CD4-positive, alpha-beta T cell treated with Interleukin-15 for 4 hours (primary cell): ENCODE measurements at places on chromosomes 16 and 17.

DNA sequence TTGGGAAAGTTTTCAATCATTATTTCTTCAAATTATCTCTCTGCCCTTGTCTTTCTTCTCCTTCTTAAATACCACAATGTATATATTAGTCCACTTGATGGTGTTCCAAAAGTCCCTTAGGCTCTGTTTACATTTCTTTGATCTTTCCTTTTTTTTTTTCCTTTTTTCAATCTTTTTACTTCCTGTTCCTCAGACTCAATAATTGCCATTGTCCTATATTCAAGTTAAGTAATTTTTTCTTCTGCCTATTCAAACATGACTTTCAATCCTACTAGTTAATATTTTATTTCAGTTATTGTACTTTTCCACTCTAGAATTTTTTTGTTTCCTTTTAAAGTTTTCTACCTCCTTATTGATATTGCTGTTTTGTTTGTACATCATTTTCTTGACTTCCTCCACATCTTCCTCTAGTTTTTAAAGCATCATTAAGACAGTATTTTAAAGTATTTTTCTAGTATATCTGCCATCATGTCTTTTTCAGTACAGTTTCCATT lies 15.8 kb upstream of the UQCRC2 start:
- no peak for DNase-seq

- no peak for DNase-seq
These were observed 6.8 kb downstream of the ZNF207 start for GRCh38 chr17:32356750-32357149.

DNA sequence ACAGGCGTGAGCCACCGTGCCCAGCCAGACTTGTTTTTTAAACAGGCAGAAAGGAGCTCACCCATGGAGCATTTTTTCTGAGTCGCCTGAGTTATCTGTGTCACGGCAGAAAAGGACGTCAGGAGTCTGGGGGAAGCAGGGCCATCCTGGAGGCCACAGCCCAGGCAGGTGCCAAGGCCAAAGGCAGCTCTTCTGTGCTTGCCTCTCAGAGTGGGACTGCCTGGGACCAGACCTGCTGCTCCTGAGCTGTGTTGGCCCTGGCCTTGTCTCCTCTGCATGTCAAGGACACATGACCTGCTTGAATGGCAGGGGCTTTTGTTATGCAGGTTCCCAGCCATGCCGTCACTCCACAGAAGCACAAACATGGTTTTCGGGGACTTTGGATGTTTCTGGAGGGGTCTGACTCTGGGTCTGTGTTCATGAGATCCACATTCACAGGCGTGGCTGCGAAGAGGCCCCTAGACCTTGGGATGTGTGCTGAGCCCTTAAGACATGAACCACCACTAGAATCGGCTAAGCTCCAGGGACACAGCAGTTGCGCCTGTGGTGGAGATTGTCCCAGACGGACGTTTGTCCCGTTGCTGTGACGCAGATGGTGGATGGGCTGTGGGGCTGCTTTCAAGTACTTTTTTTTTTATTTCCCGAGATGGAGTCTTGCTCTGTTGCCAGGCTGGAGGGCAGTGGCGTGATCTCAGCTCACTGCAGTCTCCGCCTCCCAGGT lies 33.8 kb downstream of the FOXK2 start:
- DNase-seq = no peak

- no peak for DNase-seq
These were observed 117.8 kb downstream of the SLC39A11 start for GRCh38 chr17:72974605-72975232.

- DNase-seq = no peak
These were observed 30.0 kb downstream of the SRCIN1 start for GRCh38 chr17:38575781-38576180.

DNA sequence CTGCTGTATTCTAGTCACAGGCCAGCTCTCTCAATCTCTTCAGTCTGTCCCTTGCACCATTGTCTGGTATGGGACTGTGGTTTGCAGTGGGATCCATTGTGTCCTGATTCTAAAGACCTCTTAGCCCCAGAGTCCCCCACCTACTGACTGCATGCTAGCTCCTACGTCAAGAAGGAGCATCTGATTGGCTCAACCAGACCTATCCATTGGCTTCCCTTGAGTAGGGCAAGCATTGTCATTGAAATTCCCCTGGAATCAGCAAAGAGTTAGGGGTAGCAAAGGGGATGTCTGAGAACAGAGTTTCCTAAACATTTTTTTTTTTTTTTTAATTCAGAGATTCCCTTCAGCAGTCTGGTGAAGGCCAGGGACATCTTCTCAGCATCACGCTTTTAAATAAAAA lies 175.3 kb upstream of the MPHOSPH6 start:
- no peak for DNase-seq

- DNase-seq = no peak
These were observed 4.3 kb upstream of the ADGRG1 start for GRCh38 chr16:57624044-57624688.

- no peak for DNase-seq
These were observed 364.4 kb downstream of the C16orf95 start for GRCh38 chr16:86952769-86953168.

GRCh38 chr17:74671031-74671771 lies 41.5 kb downstream of the CD300LF start:
- peak; percentile 65 for DNase-seq

GRCh38 chr17:71458322-71458721 lies 662.5 kb upstream of the SOX9 start:
- DNase-seq = no peak

GRCh38 chr17:35795007-35795870 lies at the start of gene MMP28:
MMP28 (minus strand) TSS chr17:35795641; CDS start chr17:35795377, 264 bp downstream.
- DNase-seq = peak; percentile 10

- no peak for DNase-seq
These were observed 4.7 kb downstream of the SLC47A1 start for GRCh38 chr17:19538095-19539039.

DNA sequence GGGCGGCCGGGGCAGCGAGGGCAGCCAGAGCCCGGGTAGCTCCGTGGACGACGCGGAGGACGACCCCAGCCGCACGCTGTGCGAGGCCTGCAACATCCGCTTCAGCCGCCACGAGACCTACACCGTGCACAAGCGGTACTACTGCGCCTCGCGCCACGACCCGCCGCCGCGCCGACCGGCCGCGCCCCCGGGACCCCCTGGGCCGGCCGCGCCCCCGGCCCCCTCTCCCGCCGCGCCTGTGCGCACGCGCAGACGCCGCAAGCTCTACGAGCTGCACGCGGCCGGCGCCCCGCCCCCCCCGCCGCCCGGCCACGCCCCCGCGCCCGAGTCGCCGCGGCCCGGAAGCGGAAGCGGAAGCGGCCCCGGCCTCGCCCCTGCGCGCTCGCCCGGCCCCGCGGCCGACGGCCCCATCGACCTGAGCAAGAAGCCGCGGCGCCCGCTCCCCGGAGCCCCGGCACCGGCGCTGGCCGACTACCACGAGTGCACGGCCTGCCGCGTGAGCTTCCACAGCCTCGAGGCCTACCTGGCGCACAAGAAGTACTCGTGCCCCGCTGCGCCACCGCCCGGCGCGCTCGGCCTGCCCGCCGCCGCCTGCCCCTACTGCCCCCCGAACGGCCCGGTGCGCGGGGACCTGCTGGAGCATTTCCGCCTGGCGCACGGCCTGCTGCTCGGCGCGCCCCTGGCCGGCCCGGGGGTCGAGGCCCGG lies 36.1 kb upstream of the ZC3H18 start:
- peak; percentile 76 for DNase-seq

- peak; percentile 25 for DNase-seq
These were observed 13.2 kb downstream of the ZFPM1 start for GRCh38 chr16:88466175-88466862.

DNA sequence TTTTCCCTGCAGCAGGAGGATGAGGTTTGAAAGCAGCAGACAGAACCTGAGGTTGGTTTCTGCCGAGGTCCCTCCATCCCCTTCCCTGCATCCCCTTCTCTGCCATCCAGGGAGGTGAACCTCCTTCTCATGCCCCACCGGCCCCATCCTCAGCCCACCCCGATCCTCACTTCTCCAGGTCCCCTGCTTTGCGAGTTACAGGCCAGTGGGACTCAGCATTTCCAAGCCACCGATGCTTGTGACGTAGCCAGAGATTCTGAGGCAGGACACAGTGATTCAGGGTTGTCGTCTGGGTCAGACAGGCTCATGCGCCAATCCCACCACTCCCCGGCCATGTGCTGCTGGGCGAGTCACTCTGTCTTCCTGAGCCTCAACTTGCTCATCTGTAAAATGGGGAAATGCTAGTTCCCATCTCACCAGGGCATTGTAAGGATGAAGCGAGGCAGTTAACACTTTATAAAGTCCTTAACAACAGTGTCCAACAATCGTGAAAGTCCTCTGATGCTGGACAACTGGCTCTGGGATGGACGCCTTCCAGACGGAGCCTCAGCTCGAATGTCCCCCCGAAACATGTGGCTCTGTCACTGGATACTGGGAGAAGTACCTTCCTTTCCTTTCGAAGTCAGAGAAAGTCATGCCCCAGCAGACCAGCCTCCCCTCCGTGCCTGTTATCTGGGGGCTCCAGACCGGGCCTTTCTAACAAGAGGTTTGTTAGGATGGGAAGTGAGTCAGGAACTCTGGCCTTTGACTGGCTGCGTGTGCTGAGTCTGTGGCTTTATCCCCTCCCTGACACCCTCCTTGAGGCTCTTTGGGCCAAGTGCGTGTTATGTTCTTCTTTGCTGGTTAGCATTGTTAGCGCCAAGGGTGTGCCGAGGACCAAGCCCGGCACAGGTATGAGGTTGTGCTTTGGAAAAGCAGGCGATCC lies 21.9 kb downstream of the SEC14L5 start:
- no peak for DNase-seq

DNA sequence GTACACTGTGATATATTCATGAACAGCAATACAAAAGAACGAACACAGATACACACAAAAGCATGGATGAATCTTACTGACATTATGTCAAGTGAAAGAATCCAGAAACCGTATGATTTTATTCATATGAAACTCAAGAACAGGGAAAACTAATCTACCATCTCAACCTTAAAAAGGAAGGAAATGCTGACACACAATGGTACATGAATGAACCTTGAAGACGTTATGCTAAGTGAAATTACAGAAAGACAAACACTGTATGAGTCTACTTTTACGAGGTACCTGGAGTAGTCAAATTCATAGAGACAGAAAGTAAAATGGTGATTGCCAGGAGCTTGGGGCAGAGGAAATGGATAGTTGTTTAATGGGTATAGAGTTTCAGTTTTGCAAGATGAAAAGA lies 8.7 kb upstream of the PRKCB start:
- peak; percentile 22 for DNase-seq

DNA sequence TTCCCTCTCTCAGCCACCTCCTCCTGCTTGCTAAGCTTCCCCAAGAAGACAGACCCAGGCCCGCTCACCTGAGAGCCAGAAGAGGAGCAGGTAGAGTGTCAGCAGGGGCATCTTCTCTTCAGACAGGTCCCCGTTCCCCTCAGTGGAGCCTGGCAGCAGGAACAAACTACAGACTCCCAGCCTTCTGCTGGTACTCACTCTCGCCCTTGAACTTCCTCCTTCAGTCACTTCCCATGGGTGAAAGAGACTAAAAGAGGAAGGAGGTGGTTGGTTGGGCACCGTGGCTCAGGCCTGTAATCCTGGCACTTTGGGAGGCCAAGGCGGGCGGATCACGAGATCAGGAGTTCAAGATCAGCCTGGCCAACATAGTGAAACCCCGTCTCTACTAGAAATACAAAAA lies at the start of gene CD300LF:
CD300LF (minus strand) TSS at position 168 of the 400 bp plus-strand sequence; CDS start at position 111, 57 bp downstream.
- DNase-seq = no peak

DNA sequence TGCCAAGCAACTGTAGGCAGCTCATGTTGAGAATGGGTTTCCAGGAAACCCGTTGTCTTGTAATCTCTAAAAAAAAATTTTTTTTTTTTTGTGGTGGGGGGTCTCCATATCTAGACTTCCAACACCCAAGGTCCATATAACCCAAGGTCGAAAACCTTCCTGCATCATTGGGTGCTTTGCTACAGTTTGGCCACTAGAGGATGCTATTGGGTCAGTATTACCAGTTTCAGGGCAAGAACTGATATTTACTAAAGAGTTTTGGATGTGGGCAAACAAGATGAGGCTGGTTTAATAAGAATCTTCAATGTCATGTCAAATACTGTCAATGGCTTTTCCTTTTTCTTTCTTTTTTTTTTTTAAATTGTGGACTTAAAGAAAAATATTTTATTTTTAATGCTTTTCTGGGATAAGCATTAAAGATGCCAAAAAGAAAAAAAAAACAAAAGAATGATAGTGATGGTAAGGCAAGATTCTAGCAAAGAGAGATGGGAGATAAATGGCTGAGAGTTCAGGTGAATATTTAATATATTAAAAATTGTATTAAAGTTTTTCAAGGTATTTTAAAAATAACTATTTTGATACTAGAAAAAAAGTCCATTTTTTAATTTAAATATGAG lies 62.2 kb downstream of the DHRS7C start:
- DNase-seq = peak; percentile 28

DNA sequence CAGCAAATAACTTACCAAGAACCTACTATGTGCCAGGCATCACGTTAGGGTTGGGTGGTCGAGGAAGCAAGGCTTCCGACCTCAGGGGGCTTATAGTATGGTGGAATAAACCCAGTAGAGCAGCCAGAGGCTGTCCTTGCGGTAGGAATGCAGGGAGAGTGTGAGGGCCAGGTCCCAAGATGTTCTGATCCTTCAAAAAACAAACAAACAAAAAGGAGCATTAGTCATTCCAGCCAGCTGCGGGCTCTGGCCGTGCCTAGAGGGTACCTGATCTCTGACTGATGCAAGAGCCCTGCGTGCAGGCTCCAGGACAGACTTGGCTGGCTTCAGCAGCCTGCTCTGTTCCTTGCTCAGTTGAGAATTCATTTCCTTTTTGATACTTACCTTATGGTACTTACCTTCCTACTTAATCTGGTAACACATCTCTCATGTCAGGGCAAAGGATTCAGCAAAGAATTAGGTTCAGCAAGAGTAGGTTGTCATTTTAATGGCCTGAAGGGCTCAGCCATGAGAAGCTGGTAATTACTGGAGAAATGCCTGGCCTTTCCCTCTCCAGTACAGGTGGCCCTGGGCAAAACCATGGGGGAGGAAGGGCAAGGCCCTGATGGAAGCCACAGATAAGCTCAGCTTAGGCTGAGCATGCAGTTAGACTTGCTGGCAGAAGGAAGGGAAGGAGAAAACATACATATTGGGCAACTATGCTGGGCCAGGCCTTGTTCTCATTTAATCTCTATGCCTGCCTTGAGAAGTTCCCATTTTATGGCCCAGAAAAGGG lies 18.4 kb downstream of the CYB5D2 start:
- DNase-seq = no peak

DNA sequence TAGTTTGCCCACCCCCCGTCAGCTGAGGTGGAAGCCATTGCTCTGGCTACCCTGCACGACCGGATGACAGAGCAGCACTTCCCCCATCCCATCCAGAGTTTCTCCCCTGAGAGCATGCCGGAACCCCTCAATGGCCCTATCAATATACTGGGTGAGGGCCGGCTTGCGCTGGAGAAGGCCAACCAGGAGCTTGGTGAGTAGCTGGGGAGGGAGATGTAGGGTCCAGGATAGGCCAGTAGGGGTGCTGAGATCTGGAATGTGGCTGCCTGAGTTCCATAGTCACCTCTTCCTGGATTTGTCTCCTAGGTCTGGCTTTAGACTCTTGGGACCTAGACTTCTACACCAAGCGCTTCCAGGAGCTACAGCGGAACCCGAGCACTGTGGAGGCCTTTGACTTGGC lies 6.4 kb downstream of the PFAS start:
- no peak for DNase-seq

- DNase-seq = no peak
These were observed 168.1 kb downstream of the XYLT1 start for GRCh38 chr16:17302620-17303019.
